ENCODE measurements at places on chromosomes 1 and 21.

- no peak for DNase-seq
Observed at GRCh38 chr1:243525085-243525487, 269.2 kb downstream of the SDCCAG8 start.

GRCh38 chr21:21612466-21612865 lies 614.3 kb downstream of the NCAM2 start:
- no peak for DNase-seq

GRCh38 chr1:60068393-60069045 lies 5.1 kb downstream of the C1orf87 start:
- no peak for DNase-seq

DNA sequence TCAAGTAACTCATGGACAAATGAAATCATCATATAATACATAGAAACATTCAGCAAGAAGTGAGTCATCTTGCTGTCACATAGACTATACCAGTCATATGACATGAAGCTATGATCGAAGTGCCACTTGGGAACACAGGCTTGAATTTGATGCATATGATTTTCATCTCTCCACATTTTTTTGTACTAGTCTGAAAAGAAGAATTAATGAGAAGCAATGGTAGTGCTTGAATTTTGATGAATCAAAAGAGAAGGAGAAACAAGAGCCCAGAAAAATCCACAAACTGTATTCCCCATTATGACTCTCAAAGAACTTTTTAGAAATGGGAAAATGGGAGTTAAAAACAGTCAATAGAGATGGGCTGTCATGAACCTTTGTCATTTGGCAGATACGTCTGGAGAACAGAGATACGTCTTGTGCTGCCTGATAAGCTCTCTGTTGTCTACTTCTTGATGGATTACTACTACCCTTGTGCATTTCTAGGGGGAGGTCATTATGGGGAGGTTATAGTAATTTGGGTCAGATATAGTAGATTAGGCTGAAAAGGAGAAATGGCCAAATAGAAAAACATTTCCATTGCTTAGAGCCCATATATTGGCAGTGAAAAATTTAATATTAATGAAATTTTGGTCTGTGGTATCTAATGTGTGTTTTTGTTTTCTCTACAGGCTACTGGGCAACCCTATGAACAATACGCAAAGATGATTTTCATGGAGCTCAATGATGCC lies 8.0 kb upstream of the LEPR start:
- no peak for DNase-seq

DNA sequence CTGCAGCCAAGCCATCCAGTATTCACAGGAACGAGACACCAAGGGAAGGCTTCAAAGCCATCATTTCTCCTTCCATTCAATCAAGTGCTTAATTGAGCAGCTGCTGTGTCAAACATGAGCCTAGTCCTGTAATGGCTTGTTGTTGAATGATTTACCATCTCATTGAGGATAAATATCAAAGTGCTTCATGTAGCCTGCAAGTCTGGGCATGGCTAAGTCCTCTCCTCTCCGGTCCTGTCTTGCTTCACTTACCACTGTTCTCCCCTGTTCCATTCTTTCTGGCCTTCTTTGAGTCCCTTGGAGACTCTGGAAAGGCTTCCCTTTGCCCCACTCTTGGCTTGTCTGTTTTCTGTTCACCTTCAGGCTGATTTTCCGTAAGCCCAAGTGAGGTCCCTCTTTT lies 279.8 kb downstream of the PBX1 start:
- DNase-seq: no peak

DNA sequence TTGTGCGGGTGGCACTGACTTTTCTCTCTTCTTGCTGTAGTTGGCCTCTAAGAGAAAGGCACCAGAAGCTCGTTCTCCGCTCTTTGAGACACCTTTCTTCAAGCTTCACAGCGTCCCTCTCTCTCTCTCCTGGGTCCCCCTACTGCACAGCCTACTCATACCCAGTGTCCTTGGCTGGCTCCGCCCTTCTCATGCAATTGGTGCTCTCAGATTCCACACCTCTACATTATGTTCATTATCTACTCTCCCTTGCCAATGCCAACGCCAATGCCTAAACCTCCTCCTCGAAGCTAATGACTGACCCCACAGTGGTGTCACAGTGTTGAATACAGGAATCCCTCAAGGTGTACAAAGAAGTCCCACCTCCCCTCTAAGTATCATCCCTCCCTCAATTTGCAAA lies 4.8 kb upstream of the DNAJC28 start:
- DNase-seq: no peak

GRCh38 chr1:151720974-151721787 lies at the start of gene RIIAD1:
RIIAD1 (plus strand) TSS chr1:151721522; CDS start chr1:151721537, 15 bp downstream.
- DNase-seq: no peak
